Vagina (tissue), 2 donors: ENCODE measurements at places on chromosomes 1 and 21.

GRCh38 chr1:229664133-229664689 is 38.2 kb downstream of the URB2 start:
- no peak for DNase-seq

DNA sequence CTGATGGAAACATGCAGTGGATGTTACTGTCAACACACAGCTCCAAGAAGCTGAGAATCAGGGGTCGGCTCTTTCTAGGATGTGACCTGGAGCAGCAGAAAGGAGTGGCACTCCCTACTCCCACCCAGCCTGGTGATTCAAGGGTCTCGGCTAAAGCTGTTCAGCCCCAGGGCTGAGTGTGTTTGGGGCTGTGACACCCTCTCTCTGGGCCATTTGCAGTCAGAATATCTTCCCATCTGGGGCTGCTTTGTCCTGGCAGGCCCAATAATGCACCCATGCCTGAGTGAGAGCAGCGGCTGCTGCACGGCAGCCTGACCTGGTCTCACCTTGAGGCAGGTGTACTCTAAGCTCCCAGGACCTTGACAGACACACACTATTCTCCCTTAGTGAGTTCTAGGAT is 52.5 kb upstream of the AJAP1 start:
- DNase-seq, result no peak

GRCh38 chr1:245687152-245687635 is 532.4 kb downstream of the KIF26B start:
- no peak for DNase-seq

GRCh38 chr1:6795661-6796060 is 10.4 kb downstream of the CAMTA1 start:
- DNase-seq, result no peak

DNA sequence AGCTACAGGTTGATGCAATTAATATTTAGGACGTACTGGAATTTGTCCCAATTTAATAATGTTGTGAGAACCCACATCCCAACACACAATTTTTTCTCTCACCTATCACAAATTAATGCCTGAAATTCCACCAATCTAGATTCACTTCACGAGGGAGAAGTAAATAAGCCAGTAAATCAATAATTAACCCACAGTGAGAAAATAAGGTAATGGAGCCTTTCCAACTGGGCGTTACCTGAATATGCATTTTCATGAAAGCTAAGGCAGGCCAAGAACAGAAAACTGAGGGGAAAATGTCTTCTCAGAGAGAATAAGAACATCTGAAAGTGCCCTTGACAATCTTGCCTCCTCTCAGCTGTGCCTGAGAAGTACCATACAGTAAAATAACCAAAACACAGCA is 240.8 kb upstream of the NR5A2 start:
- DNase-seq, result no peak

- DNase-seq, result no peak
Measured at GRCh38 chr1:204868340-204868700, 2.3 kb upstream of the NFASC start.

DNA sequence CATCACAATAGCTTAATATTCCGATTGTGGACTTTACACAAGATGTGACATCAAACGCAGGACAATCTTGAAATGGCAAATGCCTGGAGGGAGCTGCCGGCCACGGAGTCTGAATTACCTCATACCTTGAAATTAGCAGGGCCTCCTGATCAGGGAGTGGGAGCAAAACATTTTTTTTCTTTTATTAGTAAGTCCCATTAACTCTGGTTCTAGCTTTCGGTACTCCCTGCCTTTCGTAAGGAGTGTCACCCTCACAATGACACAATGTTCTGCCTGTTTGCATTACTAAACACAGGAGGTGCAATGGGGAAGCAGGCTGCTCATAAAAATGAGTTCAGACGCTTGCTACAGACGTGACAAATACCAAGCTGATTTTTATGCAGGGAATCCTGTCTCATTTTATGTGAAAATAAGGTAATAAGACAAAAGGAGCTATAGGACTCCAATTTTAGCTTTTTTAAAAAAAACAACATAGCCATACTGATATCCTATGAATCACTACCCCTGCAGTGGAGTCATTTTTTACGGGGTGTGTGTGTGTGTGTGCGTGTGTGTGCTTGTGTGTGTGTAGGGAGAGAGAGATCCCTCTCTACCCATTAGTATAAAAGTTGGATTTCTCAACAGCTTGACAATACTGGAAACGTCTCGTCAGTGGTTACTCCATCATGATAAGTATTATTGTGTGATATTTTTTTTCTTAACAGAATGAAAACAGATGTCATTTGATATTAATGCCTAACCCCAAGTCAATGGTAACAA is 205.1 kb upstream of the RUNX1 start:
- no peak for DNase-seq

DNA sequence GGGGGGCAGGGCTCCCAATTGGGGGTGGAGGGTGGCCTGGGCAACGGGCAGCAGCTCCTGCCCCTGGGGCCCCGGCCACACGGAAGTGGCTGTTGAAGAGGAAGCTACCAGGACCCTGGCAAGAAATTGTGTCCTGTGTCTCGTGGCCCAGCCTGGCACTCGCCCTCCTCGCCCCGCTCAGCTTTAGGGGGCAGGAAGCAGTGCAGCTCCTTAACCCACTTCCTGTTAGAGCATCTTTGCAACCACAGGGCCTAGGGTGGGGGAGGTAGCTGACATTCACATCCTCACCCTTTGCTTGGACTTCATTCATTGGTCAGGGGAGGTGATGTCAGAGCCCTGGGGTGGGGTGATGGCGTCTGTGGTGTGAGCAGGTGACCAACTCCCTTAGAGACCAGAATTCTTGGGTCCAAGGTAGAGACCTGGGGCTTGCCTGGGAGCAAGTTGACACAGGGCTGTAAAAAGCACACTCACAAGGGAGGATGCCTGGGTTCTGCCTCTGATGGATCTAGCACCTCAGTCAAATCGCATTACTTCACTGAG is at the start of gene ARHGAP30:
TSS of gene ARHGAP30 (minus strand) at position 161 of the 540 bp plus-strand sequence. CDS start 267 bp downstream, outside the sequence.
- DNase-seq, result no peak

- DNase-seq, result no peak
Measured at GRCh38 chr1:2611031-2611501, 21.8 kb downstream of the MMEL1 start.

DNA sequence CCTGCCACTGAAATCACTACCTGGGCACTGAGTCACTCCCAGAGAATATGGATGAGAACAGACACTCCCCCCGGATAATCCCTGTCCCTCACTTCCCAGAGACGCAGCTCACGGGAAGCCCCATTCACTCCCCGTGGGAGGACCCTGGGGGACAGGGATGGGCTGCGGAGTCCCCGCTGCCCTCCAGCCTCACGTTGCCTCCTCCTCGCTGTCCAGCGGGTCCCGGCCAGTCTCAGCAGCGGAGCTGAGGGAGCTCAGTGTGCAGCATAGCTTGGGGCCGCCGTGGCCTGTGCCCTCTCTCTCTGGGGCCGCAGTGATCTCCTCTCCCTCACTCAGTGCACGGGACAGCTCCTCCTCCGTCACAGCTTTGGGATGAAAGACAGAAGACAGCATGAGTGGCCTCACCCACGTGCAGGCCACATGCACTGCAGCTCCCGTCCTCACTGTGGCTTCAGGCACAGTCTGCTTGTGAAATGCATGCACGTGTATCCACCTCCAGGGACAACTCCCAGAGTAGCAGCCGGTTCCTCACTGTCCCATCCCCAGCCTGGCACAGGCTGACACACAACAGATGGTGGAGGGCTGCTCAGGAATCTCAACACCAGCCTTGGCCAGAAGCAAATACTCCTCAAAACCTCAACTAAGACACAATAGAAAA is 7.4 kb downstream of the CFAP410 start:
- DNase-seq, result no peak
